ENCODE measurements at places on chromosomes 13 and 19.

DNA sequence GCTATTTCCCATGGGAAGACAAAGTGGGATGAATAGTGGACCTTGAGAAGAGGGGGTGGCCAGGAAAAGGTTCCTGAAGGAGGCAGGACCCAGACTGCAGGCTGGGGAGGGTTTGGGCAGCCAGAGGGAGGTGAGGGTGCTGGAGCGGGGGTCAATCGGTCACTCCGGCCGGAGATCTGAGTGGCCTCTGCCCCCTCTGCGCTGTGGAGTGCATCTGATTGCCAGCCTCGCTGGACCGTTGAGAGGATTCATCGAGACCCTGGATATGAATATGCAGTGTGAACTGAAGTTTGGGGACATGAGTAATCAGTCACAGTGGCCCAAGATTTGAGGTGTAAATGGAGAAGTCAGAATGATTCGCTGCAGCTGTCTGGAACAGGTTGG, 5.5 kb upstream of the ZNF580 start:
- DNase-seq = no peak

DNA sequence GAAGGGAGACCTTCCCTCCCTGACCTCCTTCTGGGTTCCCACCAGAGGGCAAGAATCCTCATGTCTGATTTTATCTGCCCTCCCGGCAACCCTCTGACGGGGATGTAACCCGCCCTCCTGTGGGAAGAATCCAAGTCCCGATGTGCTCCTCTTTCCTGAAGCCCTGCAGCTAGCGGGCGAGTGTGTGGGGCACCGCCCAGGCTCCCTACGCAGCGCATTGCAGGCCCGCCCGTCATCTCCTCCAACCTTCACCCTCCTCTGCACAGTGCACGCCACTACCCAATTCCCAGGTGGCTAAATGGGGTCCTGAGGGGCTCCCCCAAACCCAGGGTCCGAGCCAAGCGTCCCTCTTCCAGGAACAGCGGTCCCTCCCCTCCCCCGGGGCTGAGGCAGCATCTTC, 7.3 kb downstream of the LAIR1 start:
- no peak for DNase-seq

DNA sequence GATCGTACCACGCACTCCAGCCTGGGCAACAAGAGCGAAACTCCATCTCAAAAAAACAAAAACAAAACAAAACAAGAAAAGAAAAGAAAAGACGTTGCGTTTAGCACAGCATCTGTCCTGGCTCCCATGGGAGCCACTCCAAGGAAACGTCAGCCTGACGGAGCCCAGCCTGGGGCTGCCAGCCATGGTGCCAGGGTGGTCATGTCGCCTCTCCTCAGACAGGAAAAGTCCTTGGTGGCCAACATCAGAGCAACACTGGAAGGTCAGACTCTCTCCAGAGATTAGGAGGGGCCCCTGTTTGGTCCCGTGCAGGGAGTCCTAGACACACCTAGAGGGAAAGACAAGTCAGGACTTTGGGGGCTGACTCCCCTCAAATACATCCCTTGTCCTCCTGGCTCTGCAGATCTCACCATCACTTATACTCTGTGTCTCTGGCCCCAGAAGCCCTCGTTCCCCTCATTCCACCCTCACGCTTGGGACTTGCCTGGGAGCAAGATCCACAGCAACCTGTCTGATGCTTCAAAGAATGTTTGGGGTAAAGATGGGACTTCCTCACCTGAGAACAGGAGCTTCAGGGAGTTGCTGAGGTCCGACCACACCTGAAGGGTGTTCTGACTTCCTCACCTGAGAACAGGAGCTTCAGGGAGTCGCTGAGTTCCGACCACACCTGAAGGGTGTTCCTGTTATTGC, 9.3 kb downstream of the LILRA4 start:
- DNase-seq = no peak

- no peak for DNase-seq
These were observed 3.8 kb downstream of the ZNF792 start for GRCh38 chr19:34960103-34960805.

DNA sequence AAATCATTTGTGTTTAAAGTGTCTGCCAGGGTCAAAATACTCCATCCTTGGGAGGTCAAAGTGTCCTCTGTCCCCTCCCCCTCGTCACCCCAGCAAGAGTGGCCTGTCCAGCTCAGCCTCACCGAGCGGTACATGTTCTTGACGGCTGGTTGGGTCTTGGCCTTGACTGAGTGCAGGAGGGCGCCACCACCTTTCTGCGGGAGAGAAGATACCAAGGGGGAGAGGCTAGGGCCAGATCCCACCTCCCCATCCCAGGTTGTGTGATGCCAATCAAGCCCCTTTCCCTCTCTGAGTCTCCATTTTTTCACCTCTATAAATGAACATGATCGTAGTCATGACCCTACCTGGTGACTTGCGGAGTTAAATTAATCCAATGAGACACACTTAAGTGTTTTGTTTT, 6.1 kb downstream of the CRB3 start:
- DNase-seq = no peak

DNA sequence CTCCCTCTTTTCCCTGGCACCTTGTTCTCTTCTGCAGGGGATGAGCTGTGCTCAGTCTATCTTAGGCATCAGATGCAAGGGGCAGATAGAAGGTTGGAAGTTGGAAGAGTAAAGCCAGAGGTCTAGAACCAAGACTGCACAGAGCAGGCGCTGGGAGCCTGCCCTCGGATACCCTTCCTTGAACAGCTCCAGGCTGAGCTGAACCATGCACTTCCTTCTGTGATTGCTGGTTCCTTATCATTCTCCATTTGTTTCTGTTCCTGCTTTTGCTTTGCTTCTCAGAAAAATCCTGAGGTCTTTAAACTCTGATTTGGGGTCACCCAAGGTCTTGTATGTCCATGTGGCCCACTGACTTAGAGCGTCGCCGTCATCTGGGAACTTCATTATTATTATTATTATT, 36.3 kb downstream of the ARHGEF18 start:
- no peak for DNase-seq
